Stomach (tissue), 19 donors: ENCODE measurements at places on chromosomes 6 and 20. TPM values are rescaled to one million over a fixed set of nuclear protein-coding genes. Genes with fewer than 3 reads are reported as not detected.
A peak's percentile ranks its signal among the peaks of the same experiment; 100 is the strongest.

TAB2 gene
- total RNA-seq = 15.6 TPM

- no peak for DNase-seq
Observed at GRCh38 chr6:41921712-41921998, 356 bp downstream of the BYSL start.

- DNase-seq = no peak
Observed at GRCh38 chr20:58583176-58583575, 67.9 kb upstream of the STX16 start.

- DNase-seq = no peak
Observed at GRCh38 chr6:18241208-18242038, 22.9 kb downstream of the DEK start.

- DNase-seq = peak; percentile 50
Observed at GRCh38 chr20:33770005-33770404, 38.2 kb downstream of the ZNF341 start.

DNA sequence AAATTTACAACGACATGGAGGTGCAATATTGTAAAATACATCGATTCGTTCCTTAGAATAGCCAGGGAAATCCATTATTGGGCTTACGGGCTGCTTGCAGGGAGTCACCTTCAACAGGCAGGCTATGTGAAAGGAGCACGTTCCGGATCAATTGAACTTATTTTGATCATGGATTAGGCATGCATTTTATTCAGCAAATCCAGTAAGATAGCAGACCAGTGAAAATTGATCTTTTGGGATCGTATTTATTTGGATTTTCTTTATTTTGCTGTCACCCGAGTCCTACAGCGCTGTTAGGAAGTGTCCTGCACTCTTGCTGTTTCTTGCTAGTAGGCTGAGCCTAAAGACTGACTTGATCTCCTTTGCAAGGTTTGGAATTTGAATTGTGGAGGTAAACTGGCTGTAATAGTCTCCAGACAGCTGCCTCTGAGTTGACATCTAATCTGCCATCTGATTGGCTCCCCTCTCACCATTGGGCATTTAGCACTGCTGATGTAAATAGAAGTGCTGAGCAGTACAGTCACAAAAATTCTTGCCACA, 3.0 kb downstream of the ARID1B start:
- peak; percentile 89 for DNase-seq

- DNase-seq = no peak
Observed at GRCh38 chr6:124854338-124854922, 107.8 kb upstream of the RNF217 start.

DNA sequence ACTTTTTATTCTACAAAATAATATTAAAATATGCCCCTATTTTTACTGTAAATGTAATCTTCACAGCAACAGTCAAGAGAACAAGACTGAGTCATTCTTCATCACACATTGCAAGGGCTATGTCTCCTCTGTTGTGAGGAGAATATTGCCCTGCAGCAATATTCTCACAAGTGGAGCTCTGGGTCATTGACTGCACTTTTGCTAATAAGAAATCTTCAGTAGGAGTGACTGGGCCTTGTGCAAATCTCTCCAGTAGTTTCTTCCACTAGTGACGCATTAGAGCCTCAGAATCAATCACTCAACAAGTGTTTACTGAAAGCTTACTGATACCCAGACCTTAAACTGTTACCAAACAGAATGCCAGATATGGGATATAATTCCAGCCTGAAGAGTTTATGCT, 49.1 kb downstream of the LAMA2 start:
- DNase-seq = no peak
